ENCODE measurements at places on chromosomes 1 and 21.

- peak; percentile 87 for DNase-seq
Measured at GRCh38 chr1:6026095-6026809, 19.4 kb upstream of the KCNAB2 start.

DNA sequence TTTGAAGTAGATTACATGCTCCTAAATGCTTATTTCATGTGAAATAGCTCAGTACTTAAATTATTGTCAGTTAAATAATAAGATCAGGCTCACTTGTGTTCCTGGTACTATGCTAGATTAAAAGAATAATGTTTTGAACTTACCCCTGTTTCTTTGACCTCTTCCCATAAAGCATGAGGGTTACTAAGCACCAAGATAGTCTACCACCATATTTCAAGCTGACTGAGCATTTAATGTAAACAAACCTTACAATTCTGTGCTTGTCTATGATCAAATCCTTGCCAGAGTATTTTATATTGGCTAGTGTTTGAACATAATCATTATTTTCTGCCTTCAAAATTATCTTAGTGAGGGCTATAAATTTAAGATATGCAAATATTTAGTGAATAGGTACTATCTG, 98.1 kb downstream of the LHX9 start:
- no peak for DNase-seq

GRCh38 chr21:44927587-44928461, 7.1 kb upstream of the ITGB2 start:
- DNase-seq, result peak; percentile 59

GRCh38 chr1:66251546-66251945, 282.4 kb upstream of the SGIP1 start:
- no peak for DNase-seq

GRCh38 chr1:68120136-68120791, 69.8 kb upstream of the DIRAS3 start:
- peak; percentile 20 for DNase-seq

DNA sequence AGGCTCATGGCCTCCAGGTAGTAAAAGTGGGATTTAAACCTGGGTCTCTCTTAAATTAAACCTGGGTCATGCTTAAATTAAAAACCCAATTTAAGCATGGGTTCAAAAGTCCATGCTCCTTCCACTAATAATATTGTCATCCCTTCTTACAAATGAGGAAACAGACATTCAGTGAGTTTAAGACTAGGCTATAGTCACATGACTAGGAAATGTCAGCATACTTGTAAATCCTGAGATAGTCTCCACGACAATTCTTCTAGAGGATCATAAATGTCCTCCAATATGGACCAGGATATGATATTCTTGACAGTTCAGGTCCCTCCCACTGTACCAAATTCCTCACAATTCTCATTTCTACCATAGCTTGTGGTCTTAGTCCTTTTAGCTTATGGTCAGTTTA, 10.5 kb upstream of the IGFN1 start:
- no peak for DNase-seq

GRCh38 chr21:33244779-33245105, 15.0 kb downstream of the IFNAR2 start:
- DNase-seq, result no peak

GRCh38 chr1:27577504-27578188, 26.3 kb downstream of the AHDC1 start:
- no peak for DNase-seq

DNA sequence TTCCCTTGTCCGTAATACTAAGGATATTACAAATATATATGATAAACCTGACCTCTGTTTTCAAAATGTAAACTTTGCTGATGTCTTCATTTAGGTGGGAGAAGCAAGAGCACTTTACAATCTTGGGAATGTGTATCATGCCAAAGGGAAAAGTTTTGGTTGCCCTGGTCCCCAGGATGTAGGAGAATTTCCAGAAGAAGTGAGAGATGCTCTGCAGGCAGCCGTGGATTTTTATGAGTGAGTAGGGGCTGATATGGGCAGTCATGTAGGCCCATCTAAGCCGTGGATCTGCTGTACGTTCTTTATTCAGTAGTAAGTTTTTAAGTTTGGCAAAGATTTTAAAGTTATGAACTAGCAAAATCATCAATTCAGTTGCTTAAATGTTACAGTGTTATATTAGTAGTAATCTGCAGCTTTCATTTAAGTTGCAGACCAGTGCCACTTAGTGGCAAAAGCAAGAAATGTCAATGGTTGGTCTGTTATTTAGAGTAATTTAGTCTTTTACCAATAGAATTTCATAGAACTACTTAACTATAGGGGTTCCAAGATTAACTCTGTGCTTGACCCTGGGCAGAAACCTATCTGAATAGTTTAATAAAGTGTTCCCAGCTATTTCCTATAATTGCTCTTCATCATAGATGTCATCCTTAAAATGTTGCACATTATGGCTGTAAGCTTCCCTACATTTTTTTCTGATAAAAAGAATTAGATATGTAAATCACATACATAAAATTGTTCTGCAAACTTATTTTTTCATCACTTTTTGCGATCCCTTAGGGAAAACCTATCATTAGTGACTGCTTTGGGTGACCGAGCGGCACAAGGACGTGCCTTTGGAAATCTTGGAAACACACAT, 21.3 kb downstream of the GPSM2 start:
- DNase-seq, result no peak

DNA sequence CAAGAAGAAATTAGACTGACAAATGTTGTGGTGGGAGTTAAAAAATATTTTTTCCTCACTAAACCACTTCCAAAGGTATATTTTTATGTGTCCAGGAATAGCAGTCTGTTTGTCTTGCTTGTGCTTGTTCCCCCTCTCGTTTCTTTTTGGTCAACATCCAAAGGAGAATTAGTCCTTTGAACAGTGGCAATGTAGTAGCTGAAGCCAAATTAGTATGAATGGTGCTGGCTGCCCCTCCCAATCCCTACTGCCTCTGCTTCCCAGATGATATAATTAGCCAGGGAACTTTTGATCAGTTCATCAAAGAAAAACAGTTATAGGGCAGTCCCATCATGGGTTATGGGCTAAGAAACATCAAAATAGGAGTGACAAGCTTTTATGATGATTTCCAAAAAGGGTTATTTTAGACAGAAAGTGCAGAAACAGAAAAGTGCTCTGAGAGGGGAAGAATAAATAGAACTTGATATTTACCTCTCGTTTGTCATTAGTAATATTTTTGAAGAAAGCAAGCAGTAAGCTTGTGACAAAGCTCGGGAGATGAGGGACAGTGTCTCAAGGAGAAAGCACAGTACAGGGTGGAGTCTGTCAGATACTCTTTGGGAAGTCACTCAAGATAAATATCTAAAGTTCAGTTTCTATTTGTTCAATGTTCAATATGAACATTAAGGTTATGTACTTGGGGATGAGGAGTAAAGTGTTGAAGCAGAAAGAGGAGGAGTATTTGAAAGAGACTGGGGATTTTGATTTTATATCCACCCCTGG, 239.1 kb downstream of the HLX start:
- DNase-seq, result no peak

GRCh38 chr1:201850053-201850397, 21.1 kb downstream of the IPO9 start:
- no peak for DNase-seq

GRCh38 chr1:199756066-199756465, 271.4 kb upstream of the NR5A2 start:
- DNase-seq, result no peak

GRCh38 chr1:48414264-48414663, 57.7 kb downstream of the SPATA6 start:
- no peak for DNase-seq

DNA sequence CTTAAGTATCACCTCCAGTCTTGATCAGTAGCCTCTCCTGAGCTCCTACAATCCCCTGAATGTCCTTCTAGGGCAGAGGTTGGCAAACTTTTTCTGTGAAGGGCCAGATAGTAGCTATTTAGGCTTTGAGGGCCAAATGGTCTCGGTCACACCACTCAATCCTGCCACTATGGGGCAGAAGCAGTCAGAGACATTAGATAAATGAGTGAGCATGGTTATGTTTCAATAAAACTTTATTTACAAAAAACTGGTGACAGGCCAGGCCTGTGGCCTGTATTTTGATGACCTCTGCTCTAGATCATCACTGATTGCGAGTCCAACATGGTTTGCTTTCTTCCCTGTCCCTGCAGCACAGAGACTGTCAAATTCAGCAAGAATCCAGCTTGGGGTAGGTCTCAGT, 36.3 kb downstream of the LRP8 start:
- DNase-seq, result no peak

- no peak for DNase-seq
Measured at GRCh38 chr1:71738910-71739309, 543.4 kb downstream of the NEGR1 start.

- peak; percentile 92 for DNase-seq
Measured at GRCh38 chr1:40338745-40339419, 21.8 kb upstream of the COL9A2 start.

DNA sequence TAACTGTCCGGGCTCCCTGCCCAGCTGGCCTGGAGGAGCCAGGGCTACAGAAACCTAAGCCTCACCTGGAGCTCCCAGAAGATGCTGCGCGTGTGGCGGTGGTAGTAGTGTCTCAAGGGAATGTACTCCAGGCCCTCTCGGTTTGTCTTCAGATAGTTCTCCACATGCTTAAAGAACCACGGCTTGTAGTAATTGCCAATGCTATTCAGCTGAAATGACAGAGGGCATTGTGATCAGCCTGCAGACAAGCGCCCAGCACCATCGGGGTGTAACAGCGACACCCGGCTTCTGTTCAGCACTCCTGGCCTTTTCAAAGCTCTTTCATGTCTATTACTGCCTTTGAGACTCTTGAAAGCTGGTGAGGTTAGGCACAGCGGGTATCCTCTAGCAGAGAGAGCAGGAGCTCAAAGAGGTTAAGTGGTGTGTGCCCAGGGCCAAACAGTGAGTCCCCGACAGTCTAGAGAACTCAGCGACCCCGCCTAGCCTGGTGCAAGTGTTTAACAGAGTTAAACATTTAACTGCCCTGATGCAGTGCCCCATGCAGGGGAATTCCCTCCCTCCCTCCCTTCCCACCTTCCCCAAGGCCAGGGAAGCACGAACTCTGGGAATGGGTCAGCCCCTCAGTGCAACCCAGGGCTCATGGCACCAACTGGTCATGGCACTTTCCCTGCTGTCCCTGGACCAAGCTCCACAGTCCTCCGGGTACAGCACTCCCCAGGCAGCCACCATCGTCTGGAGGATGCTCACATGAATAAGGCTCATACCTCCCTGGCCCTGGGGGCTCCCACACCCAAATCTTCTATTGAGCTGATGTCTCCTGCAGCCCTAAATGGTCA, 21.5 kb downstream of the DHCR24 start:
- DNase-seq, result no peak

GRCh38 chr1:198656500-198656932, 17.7 kb downstream of the PTPRC start:
- peak; percentile 82 for DNase-seq

DNA sequence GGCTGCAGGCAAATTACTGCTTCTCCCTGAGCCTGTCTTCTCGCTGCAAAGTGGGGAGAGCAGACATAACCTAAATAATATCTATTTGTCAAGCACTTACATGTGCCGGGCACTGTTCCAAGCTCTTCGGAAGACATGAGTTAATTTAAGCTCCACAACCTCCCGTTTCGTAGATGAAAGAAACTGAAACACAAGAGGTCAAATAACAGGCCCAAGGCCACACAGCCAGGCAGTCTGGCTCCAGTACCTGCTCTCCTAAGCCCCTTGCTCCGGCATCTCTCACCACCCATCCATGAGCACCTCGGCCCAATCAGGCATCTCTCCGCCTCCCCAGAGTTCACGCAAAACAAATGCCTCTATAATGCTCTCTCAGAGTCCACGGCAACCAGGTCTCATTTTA, 65.4 kb downstream of the TAS1R2 start:
- DNase-seq, result no peak

DNA sequence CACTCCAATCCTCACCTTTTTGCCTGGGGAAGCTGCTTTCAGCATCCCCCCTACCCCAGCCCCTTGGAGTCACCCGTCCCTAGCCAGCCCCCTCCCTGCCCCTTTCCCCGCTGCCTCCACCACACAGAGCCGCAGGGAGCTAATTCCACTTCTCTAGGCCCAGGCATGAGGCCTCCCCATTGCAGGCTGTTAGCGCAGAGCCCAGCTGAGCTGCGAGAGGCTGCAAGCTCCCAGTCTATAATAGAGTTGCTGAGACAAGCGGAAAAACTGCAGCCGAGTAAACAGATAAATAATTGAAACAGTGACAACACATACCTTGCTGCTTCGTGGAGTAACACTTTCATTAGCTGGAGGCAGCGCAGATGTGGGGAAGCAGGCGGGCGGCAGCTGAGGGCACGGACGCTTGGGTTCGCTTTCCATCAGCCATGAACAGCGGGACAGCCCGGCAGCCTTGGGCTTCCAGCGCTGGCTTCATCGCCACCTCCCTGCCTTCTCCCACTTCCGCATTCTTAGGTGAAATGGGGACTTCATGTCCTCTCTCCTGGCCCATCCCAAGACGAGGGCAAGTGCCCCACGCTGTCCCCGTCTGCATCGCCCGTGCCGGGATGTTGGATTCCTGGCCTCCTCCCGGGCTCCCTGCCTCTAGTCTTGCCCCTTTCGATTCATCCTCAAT, 183.3 kb downstream of the IGSF21 start:
- no peak for DNase-seq

DNA sequence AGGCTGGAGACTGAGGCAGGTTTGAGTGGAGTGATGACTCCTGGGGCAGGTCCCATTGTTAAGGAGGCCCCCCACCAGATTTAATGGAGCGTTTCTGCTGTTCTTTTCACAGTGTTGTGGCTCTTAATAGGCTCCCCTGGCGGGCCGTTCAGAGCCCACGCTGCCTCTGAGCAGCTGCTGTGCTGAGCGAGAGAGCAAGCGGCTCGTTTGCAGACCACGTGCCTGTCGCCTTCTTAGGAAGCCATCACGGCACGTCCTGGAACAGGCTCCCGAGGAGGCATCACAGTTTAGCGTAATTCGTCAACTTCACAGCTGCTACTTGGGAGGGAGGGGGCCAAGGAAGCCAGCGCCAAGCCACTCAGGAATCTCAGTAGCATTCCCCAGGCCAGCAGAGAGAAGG, 70.5 kb upstream of the CTTNBP2NL start:
- no peak for DNase-seq

DNA sequence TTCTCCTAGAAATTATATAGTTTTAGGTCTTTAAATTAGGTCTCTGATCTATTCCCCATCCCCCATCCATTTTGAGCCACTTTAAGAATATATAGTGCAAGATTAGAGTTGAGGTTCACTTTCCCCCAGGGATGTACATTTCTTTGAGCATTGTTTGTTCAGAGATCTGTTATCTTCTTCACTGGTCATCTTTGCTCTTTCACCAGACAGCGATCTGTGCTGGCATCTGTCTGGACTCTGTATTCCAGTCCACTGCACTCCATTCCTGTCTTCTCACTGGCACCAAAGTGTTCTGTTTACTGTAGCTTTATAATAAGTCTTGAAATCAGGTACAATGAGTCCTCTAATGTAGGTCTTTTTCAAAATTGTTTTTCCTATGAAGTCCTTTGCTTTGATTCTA, 112.5 kb downstream of the PCBP3 start:
- DNase-seq, result no peak

DNA sequence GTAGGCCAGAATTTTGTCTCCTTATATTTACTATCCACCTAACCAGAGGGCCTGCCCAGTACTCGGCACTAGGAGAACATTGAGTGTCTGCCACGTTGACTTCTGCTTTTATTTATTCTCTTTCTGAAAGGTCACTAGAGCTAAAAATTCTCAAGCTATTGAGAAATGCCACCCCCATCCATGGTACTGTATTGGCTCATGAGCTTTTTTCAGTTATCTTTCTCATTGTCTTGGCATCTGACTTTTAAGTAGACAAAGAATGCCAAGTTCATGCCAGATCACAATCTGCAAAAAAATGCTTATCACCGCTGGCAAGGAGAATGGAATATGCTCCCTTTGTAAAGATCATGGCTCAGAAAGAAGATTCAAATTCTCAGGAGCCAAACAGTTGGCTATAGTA, 49.8 kb upstream of the MROH9 start:
- DNase-seq, result no peak

- DNase-seq, result no peak
Measured at GRCh38 chr1:178353524-178353923, 143.2 kb downstream of the CLEC20A start.

All from CD8-positive, alpha-beta T cell (primary cell).